ENCODE measurements at places on chromosomes 1 and 21. TPM values are rescaled to one million over a fixed set of nuclear protein-coding genes. Genes with fewer than 3 reads are reported as not detected.

CHI3L1 gene
- 3.0 TPM for total RNA-seq

ACKR1 gene
- total RNA-seq: not detected

RPF1 gene
- 17.9 TPM for total RNA-seq

CD84 gene
- total RNA-seq: not detected

HSD3B1 gene
- not detected for total RNA-seq

CFHR1 gene
- 1.1 TPM for total RNA-seq

TNFRSF18 gene
- total RNA-seq: not detected

AMY1A gene
- not detected for total RNA-seq

CRYAA gene
- not detected for total RNA-seq

ARID4B gene
- 36.7 TPM for total RNA-seq

GPR37L1 gene
- not detected for total RNA-seq

TMPRSS15 gene
- total RNA-seq: not detected

NTRK1 gene
- 0.09 TPM for total RNA-seq

HSD3B2 gene
- total RNA-seq: not detected

TCHHL1 gene
- not detected for total RNA-seq

DUSP10 gene
- 8.0 TPM for total RNA-seq

GBP4 gene
- 3.7 TPM for total RNA-seq

PSEN2 gene
- 13.1 TPM for total RNA-seq

FAM72C gene
- total RNA-seq: not detected

PCP4L1 gene
- not detected for total RNA-seq

MAST2 gene
- 18.6 TPM for total RNA-seq

EPS8L3 gene
- not detected for total RNA-seq

KRTAP11-1 gene
- total RNA-seq: not detected

SLC44A5 gene
- not detected for total RNA-seq

MYOG gene
- total RNA-seq: not detected

CD52 gene
- total RNA-seq: not detected

FCRL4 gene
- not detected for total RNA-seq

PLPPR5 gene
- not detected for total RNA-seq

CDK18 gene
- 0.27 TPM for total RNA-seq

S100A8 gene
- not detected for total RNA-seq

EPHA2 gene
- 7.8 TPM for total RNA-seq

KLHDC8A gene
- not detected for total RNA-seq

PPIAL4G gene
- not detected for total RNA-seq

PTGS2 gene
- 15.0 TPM for total RNA-seq

GBP5 gene
- total RNA-seq: not detected

OR6N1 gene
- total RNA-seq: 0.16 TPM

LIPI gene
- not detected for total RNA-seq

RGS18 gene
- total RNA-seq: not detected
